CD8-positive, alpha-beta memory T cell (primary cell): ENCODE measurements at places on chromosomes 11 and 22. TPM values are rescaled to one million over a fixed set of nuclear protein-coding genes. Genes with fewer than 3 reads are reported as not detected.

GRCh38 chr11:94759522-94759921, 8.6 kb upstream of the AMOTL1 start:
- no peak overlapping the region for H3K27ac ChIP-seq
- H3K27me3 ChIP-seq: no peaks in the 10 kb centered on the region
- H3K36me3 ChIP-seq: no peaks in the 10 kb centered on the region
- DNase-seq: no peak

The OR8A1 gene
- total RNA-seq: not detected

GRCh38 chr22:27090611-27091011, 433.2 kb downstream of the MIAT start:
- no peak overlapping the region for H3K4me3 ChIP-seq
- no peak overlapping the region for H3K27ac ChIP-seq
- H3K36me3 ChIP-seq: no peaks in the 10 kb centered on the region

DNA sequence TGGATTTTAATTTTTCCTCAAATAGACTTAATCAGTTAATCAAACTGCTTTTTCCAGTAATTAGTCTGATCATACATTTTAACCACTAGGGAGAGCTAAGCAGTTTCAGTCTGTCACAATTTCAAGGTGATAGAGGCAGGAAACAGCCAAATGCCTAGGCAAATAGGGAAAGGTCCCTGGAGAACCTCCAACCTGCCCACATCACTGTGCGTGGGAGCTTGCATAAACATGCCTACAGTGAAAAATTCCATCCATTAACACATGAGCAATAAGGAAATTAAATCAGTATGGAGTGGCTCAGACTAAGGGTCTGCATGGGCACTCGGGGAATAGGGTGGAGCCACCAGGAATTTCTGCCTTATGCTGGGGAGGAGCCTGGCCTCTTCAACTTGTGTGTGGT, 74.6 kb downstream of the AASDHPPT start:
- no peaks in the 10 kb centered on the region for H3K36me3 ChIP-seq
- H3K4me3 ChIP-seq: no peak overlapping the region
- DNase-seq: no peak
- no peak overlapping the region for H3K27ac ChIP-seq
- no peaks in the 10 kb centered on the region for H3K27me3 ChIP-seq

DNA sequence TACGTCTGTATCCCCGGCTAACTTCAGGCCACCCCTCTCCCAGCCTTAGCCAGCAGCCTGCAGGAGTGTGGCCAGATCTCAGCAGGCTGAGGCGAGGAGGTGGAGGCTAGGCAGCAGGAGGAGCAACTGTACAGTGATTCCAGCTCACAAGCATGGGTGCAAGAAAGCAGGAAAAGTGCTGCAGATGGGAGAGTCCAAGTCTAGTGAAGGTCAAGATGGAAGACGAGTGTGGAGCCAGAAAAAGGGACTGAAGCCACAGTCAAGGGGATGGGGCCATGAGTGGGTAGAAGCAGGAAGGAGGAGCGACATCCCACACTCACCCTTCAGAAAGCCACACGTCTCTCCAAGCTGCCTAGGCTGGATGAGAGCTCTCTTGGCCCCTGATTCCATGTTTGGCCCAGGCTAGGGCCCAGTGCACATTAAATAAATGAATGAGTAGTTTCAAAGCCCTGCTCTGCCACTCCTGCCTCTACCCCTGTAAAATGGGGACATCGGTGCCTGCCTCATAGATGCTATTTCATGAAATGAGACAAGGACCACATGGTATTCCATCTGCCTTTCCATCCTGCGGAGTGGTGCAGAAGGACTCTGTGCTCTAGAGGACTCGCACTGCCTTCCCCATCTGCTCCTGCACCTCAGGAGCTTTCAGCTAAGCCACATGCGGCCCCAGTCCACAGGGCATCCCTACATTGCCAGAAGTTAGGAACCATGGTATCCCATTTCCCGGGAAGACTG, 2.9 kb downstream of the YDJC start:
- H3K27me3 ChIP-seq: no peaks in the 10 kb centered on the region
- H3K4me3 ChIP-seq: no peak overlapping the region
- peaks cover 49% of the 10 kb centered on the region for H3K4me1 ChIP-seq
- peaks cover 24% of the 10 kb centered on the region for H3K36me3 ChIP-seq
- H3K27ac ChIP-seq: no peak overlapping the region
- DNase-seq: no peak
